ENCODE measurements at places on chromosomes 7 and 10.
A peak's percentile ranks its signal among the peaks of the same experiment; 100 is the strongest.

GRCh38 chr7:151875942-151876898, 695 bp downstream of the PRKAG2 start:
- H3K27ac ChIP-seq: no peak overlapping the region
- H3K4me3 ChIP-seq: peak overlapping the region; percentile 62
- H3K27me3 ChIP-seq: peaks cover 39% of the 10 kb centered on the region
- no peak for DNase-seq
- no peaks in the 10 kb centered on the region for H3K4me1 ChIP-seq

GRCh38 chr7:37732253-37732652, 48.7 kb downstream of the GPR141 start:
- no peak overlapping the region for H3K4me3 ChIP-seq
- peak; percentile 57 for DNase-seq
- H3K36me3 ChIP-seq: no peaks in the 10 kb centered on the region
- no peaks in the 10 kb centered on the region for H3K27me3 ChIP-seq
- H3K4me1 ChIP-seq: no peaks in the 10 kb centered on the region
- H3K27ac ChIP-seq: no peak overlapping the region

DNA sequence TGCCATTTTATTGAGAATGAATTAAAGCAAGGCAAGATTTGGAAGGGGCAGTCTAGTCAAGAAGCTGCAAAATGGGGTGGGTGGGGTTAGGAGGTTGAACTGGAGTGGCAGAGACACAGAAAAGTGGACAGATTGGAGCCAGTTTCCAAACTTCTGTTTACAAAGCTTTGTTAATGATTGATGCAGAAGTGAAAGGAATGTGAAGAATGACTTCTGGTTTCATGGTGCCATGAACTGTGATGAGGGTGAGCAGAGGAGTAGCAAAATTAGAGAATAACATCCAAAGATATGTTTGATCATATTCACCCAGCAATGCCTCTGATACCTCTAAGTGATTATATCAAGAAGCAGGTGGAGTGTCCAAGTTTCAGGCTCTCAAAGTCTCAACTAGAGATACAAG, 1118.0 kb upstream of the C7orf33 start:
- no peak for DNase-seq
- no peaks in the 10 kb centered on the region for H3K27me3 ChIP-seq
- H3K27ac ChIP-seq: no peak overlapping the region
- H3K4me1 ChIP-seq: no peaks in the 10 kb centered on the region
- no peak overlapping the region for H3K4me3 ChIP-seq

GRCh38 chr10:130999376-131000202, 311.9 kb downstream of the TCERG1L start:
- no peak overlapping the region for H3K4me3 ChIP-seq
- H3K36me3 ChIP-seq: no peaks in the 10 kb centered on the region
- DNase-seq: no peak
- H3K4me1 ChIP-seq: no peaks in the 10 kb centered on the region
- no peak overlapping the region for H3K27ac ChIP-seq

DNA sequence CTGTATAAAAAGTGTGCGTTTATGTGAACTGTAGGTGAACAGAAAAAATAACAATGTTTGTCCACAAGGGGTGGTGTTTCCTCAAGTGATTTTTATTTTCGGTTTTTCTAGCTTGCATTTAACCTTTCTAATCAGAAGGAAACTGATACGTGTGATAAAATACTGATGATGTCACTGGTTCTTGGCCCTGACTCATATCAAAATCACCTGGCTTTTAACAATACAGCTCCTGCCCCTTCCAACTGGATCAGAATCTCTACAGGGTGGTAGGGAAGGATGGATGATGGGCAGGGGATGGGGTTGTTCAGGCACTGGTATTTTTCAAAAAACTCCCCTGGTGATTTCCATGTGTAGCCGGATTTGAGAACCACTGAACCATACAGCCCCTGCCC, 10.9 kb downstream of the NPFFR1 start:
- peak; percentile 78 for DNase-seq
- peaks cover 29% of the 10 kb centered on the region for H3K4me1 ChIP-seq
- H3K4me3 ChIP-seq: no peak overlapping the region
- peak overlapping the region; percentile 14 for H3K27ac ChIP-seq

DNA sequence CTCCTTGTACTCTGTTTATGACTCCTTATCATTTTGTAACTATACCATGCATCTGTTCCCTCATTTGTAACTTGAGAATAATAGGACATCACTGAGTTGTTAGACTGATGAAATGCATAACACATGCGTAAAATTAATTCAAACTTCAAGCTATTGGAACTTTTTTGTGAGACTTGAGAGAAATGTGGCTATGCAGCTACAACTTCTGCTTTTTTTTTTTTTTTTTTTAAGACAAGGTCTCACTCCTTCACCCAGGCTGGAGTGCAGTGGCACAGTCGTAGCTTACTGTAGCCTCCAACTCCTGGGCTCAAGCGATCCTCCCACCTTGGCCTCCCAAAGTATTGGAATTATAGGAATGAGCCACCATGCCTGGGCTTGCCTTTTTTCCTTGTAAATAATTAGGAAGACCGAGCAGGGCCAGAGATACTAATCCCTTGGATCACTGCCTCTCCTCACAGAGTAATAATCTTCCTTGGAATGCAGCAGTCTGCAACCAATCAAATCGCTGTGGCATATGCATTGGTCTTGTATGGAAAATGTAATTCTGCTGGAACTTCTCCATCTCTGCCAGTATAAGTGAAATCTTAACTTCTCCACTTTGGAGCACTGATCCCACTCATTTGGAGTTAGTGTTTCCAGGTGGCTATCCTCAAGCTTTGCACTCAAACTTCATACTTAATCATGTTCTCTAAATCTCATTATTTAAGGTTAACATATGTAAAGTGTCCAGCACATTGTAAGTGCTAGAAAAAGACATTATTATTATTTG, 2.0 kb upstream of the PANK1 start:
- peaks cover 83% of the 10 kb centered on the region for H3K27me3 ChIP-seq
- H3K4me3 ChIP-seq: no peak overlapping the region
- no peaks in the 10 kb centered on the region for H3K4me1 ChIP-seq
- DNase-seq: no peak

DNA sequence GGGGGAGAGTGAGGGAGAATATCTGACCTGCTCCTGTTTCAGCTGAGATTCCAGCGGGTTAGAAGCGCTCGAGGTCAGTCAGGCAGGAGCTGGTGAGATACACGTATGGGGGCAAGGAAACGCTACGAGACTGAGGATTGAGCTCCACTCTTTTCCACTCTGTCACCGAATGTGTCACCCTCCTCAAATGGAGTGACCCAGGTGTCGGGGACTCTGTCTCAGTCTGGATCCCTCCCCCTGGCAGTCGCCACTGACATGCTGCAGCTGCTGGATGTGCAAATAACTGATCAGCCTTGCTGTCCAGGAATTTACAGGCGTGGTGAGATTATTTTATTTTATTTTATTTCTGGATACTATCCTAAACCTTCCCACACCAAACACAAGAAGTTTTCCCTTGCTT, 100.9 kb upstream of the DPP6 start:
- no peaks in the 10 kb centered on the region for H3K4me1 ChIP-seq
- H3K4me3 ChIP-seq: no peak overlapping the region
- no peaks in the 10 kb centered on the region for H3K36me3 ChIP-seq
- no peak overlapping the region for H3K27ac ChIP-seq

- H3K27ac ChIP-seq: no peak overlapping the region
- H3K4me3 ChIP-seq: no peak overlapping the region
- DNase-seq: no peak
- H3K4me1 ChIP-seq: no peaks in the 10 kb centered on the region
- no peaks in the 10 kb centered on the region for H3K27me3 ChIP-seq
- no peaks in the 10 kb centered on the region for H3K36me3 ChIP-seq
These were observed 397.7 kb downstream of the CNTNAP2 start for GRCh38 chr7:146514304-146514703.

DNA sequence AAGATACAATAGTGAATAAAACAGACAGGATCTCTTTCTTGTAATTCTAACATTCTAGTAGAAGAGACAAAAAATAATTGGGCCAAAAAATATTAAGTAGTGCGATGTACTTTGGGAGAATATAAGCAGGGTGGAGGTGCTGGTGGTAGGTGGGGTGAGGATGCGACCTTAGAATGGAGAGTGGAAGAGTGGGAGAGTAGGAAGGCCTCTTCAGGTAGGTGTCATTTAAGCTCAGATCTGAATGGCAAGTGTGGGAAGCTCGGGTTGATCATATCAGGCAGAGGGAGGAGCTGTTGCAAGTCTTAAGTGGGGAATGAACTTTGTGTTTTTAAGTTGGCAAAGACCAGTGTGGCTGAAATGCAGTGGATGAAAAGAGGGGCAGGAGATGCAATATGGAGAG, 3.8 kb upstream of the IFRD1 start:
- DNase-seq: no peak
- no peaks in the 10 kb centered on the region for H3K27me3 ChIP-seq
- H3K4me1 ChIP-seq: peaks cover 6% of the 10 kb centered on the region
- H3K36me3 ChIP-seq: no peaks in the 10 kb centered on the region

DNA sequence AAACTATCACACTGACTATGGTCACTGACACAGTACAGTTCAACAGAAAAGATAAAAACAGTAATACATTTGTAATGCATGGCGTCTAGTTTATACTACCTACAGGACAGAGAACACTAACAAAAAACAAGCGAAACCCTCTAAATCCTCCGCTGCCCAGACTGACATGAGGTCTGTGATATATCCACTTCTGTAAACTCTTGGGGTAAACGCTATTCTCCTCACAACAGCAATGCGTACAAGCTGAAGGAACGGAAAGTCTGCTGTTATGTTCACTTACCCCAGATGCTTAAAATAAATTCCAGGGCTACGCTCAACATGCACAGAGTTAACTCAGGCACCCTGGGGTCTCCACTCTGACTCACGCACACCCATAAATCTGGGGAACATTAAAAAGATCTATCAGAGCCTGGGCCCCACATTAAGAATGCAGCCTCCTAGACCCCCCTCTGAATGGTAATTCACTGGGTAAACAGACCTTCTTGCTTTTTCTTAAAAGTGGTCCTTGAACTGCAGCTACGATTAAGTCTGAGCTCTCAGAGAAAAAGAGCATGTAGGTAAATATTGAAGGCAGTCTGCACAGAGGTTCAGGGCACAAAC, 105.6 kb downstream of the CTBP2 start:
- no peaks in the 10 kb centered on the region for H3K36me3 ChIP-seq
- peaks cover 98% of the 10 kb centered on the region for H3K27me3 ChIP-seq
- no peak overlapping the region for H3K27ac ChIP-seq
- H3K4me3 ChIP-seq: no peak overlapping the region
- no peak for DNase-seq

GRCh38 chr10:80670774-80671173, 133.1 kb downstream of the SH2D4B start:
- no peaks in the 10 kb centered on the region for H3K4me1 ChIP-seq
- no peak overlapping the region for H3K27ac ChIP-seq
- no peaks in the 10 kb centered on the region for H3K36me3 ChIP-seq
- DNase-seq: no peak
- H3K4me3 ChIP-seq: no peak overlapping the region

DNA sequence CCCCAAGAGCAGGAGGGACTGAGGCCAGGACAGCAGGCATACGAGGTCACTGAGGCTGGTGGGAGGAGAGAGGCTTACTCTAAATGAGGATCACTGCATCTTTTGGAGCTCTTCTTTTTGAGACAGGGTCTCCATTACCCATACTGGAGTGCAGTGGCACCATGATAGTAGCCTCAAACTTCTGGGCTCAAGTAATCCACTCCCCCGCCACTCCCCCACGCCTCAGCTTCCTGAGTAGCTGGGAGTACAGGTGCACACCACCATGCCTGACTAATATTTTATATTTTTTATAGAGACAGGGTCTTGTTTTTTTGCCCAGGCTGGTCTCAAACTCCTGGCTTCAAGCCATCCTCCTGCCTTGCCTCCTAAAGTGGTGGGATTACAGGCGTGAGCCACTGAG, 25.8 kb downstream of the OGDH start:
- peak overlapping the region; percentile 96 for H3K27ac ChIP-seq
- no peaks in the 10 kb centered on the region for H3K27me3 ChIP-seq
- peaks cover 87% of the 10 kb centered on the region for H3K4me1 ChIP-seq
- no peak for DNase-seq

GRCh38 chr7:147261693-147262092, 1145.1 kb downstream of the CNTNAP2 start:
- H3K4me1 ChIP-seq: no peaks in the 10 kb centered on the region
- DNase-seq: no peak
- no peak overlapping the region for H3K27ac ChIP-seq

DNA sequence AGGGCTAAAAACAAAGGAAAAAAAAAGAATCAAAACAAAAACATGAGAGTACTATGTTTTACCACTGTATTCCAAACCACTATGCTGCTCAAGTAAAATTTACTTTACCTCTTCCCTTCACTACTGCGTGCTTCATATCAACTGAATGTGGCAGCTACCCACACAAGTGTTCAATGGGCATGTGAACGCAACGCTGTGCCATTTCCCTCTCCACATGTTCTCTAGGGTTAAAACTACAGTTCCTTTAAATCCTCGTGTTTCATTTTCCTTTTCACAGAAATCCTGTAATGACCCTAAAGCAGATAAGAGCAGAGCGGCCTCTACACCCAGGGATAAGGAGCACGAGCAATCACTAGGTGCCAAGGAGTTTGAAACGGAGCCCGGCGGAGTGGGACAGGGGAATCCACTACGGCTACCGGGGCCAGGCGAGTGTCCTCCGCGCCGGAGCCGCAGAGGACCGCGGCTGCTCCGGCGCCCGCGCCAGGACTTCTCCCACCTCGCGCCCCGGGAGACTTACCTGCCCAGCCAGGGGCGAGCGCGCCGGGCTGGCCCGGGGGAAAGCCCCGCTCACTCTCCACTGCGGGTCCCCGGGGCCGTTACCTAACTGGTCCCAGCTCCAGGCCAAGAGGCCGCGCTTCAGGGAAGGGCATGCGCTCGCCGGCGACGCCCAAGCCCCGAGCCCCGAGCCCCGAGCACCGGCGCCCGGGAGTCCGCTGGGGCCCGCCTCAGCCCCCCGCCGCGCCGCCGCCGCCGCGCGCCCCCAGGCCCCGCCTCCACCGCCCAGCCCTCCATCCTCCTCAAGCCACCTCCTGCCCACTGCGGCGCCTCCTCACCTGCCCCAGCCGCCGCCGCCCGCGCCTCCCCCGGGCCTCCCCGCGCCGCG, 711 bp downstream of the NAMPT start:
- peaks cover 23% of the 10 kb centered on the region for H3K4me1 ChIP-seq
- H3K27me3 ChIP-seq: no peaks in the 10 kb centered on the region
- 0 out of 2 replicates have a peak, but pooled peaks cover 4% of the 10 kb centered on the region for H3K36me3 ChIP-seq
- peak overlapping the region; percentile 93 for H3K4me3 ChIP-seq

- no peak for DNase-seq
- H3K4me1 ChIP-seq: peaks cover 4% of the 10 kb centered on the region
- H3K27me3 ChIP-seq: peaks cover 10% of the 10 kb centered on the region
- no peak overlapping the region for H3K4me3 ChIP-seq
- H3K36me3 ChIP-seq: no peaks in the 10 kb centered on the region
These were observed 162.6 kb downstream of the UBE2H start for GRCh38 chr7:129790136-129790535.

Data from MM.1S (cell line).